ENCODE measurements at places on chromosomes 5 and 9.

DNA sequence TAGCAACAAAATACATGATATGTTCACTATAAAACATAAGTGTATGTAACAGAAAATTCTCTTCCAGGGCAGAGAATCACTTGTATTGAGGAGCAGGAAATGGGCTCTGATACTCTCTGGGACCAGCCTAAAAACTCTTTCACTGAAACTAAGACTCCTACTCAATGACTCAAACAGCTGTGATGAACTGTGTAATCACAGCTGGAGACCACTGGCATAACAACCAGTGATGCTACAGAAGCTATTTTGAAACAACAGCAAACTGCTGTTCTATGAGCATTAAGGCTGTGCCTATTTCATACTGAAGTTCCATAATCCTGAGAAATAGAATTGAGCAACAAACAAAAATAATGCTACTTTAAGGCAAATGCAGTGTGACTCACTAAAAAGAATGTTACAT lies 594.0 kb downstream of the HINT1 start:
- no peak for DNase-seq

DNA sequence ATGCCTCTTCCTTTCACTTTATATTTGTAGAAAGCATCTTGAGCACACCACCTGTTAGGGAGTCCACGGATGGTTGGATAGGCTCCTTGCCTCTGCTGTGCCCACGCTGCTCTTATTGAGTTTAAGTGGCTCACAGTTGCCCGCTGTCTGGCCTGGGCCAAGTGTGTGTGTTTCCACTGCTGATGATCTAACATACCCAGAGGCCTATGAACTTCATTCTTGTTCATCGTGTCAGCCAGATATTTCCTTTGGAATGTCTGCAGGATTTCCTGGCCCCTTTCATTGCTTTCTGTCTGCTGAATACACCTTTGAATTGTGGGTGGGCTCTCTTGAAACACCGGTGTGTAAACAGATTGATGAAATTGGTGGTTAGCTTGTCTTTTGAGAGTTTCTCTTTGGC lies 46.6 kb downstream of the MVB12B start:
- DNase-seq: no peak

GRCh38 chr9:133602277-133602676 lies 6.9 kb downstream of the FAM163B start:
- DNase-seq: no peak

DNA sequence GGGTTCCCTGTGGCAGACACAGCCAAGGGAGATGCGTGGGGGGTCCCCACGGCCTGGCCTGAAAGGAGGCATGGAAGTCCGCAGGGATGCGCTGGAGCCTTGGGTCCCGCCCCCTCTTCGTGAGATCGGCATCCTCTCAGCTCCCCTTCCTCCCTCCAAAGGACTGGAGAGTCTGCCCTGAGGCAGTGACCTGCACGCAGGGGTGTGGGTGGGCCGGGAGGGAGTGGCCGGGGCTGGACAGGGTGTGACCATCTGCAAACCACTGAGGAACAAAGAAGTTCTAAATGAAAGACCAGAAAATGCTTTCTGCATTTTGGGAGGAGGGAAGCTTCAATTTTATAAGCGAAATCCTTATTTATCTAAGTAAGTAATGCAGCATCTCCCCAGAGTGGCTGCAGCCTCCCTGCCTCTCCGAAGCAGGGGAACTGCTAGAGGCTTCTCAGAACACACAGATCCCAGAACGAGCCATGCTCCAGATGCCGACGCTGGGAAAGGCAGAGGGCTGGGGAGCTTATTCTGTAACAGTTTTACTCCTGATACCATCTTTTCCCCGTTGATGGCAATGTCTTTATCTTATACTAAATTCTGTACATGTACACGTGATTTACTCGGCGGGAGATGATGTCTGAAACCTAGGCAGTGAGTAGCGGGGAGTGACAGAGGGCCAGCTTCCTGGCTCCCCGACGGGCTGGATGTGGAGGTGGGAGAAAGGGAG lies 221.7 kb downstream of the FANCC start:
- DNase-seq: no peak

DNA sequence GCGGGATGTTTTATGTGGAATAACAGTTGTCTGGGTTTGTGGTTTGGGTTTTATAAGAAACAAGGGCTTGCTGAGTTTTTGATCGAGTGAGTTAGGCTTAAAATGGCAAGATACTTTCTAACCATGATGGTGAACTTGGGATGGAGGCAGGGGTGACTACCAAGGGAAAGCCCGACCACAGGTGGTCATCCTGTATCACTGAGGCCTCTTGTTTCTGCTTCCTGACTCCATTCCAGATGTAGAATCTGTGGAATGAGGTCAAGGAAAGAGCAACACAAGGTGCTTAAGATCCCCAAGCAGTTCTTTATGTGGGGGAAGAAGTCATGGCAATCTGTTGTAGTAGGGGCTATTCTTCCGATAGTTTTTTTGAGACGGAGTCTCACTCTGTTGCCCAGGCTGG lies 122.3 kb downstream of the GOLPH3 start:
- DNase-seq: no peak

- no peak for DNase-seq
Measured at GRCh38 chr9:134028076-134028475, 2.8 kb downstream of the BRD3OS start.

DNA sequence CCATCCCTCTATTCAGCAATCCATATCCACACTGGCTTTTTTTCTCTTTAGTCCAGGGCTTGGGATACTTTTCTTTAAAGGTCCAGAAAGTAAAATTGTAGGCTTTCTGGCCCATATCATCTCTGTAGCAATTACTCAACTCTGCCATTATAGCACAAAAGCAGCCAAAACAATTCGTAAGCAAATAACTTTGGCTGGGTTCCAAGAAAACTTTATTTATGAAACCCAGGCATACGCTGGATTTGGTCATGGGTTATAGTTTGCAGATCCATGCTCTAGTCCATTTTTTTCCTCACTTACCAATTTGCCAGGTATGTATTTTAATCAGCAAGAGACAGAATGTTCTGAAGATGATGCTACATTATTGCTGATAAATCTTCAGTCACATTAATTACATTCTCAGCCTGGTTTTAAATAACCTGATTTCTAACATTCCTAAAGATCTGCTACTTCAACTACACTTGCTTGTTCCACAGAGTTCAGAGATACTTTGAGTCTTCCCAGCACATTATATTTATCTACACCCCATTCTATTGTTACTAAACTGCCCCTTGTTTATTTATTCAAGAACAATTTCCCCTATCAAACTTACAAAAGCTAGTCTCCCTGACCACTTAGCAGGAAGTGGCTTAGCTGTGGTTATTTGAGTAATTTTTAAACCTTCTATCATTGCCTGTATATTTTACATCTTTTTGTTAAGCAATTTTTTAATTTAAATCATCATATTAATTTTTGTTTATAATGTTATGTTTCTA lies 161.0 kb downstream of the ISL1 start:
- DNase-seq: peak; percentile 17

GRCh38 chr5:6567835-6568234 lies 65.0 kb downstream of the NSUN2 start:
- no peak for DNase-seq

DNA sequence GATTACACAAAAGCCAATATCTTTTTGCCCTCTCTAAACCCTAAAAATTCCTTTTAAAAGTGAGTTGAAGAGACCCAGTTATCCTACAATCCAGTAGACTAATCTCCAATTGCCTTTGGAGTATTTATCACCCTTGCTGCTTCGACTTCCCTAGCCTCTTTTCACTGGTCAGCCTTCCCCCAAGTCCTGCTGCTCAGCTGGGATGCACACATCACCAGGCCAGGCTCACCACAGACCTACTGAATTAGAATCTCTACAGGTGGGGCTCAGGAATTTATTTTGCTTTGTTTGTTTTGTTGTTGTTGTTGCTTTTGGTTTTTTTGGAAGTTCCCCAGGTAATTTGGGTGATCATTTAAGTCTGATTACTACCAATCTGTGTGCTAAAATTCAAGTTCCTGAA lies 11.6 kb upstream of the FOXD1 start:
- no peak for DNase-seq

DNA sequence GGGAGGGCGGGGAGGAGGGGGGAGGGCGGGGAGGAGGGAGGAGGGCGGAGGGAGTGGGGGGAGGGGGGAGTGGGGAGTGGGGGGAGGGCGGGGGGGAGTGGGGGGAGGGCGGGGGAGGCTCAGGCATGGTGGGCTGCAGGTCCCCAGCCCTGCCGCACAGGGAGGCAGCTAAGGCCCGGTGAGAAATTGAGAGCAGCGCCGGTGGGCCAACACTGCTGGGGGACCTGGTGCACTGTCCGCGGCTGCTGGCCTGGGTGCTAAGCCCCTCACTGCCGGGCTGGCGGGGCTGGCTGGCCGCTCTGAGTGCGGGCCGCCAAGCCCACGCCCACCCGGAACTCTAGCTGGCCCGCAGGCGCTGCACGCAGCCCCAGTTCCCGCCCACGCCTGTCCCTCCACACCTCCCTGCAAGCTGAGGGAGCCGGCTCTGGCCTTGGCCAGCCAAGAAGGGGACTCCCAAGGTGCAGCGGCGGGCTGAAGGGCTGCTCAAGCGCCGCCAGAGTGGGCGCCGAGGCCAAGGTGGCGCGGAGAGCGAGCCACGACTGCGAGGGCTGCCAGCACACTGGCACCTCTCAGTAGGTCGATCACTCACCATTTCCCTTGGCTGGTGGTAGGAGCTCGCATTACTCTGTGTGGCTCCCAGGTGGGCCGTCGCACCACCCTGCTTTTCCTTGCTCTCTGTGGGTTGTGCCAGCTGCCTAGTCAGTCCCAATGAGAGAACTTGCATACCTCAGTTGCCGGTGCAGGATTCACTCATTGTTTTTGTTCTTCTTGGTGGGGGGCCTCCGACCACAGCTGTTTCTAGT lies 160.2 kb downstream of the CNTLN start:
- no peak for DNase-seq

DNA sequence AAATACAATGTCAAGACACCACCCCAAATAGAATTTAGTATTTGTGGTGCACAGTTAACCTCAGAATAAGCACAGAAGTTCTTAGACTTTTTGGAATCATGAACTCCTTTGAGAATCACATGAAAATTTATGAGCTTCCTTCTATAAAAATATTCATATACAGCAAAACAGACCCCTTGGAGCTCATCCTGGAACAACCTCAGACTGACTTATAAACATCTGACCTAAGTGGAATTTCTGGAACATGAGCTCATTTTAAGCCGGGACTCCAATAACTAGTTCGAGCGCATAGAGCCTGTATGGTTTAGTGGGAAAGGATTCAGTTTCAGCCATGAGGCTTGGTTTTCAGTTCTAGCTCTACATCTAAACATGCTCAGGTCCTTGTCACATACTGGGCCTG lies 192.3 kb downstream of the DEPDC1B start:
- no peak for DNase-seq

DNA sequence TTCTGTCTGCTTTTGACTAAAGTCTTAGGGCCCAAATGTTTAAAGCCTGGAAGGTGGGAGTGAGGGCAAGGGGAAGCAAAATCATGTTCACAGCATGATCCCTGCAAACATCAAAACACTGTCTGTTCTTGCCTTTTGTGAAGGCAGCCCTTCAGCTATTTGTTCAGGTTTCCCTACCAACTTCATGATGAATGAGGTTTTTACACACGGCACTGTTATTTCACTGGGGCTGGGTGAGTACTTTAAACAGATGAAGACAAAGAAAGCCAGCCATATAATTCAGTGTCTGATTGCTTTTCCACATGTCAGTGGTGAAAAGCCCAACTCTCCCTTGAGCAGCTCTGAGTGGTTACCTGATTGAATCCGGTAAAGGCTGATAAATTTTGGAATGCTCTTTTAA lies 224.7 kb upstream of the GRAMD2B start:
- peak; percentile 97 for DNase-seq

GRCh38 chr9:104879555-104880309 lies 48.2 kb downstream of the ABCA1 start:
- no peak for DNase-seq

- no peak for DNase-seq
Measured at GRCh38 chr9:68495247-68495646, 45.4 kb downstream of the TMEM252 start.

- no peak for DNase-seq
Measured at GRCh38 chr9:68545033-68545705, 4.5 kb upstream of the TMEM252 start.

- no peak for DNase-seq
Measured at GRCh38 chr9:111743275-111743674, 51.5 kb downstream of the SHOC1 start.

GRCh38 chr5:172264815-172265395 lies 18.7 kb downstream of the UBTD2 start:
- no peak for DNase-seq

- no peak for DNase-seq
Measured at GRCh38 chr5:68041293-68041692, 174.3 kb upstream of the PIK3R1 start.

GRCh38 chr5:154593071-154593470 lies 115.0 kb upstream of the HAND1 start:
- DNase-seq: no peak

- DNase-seq: no peak
Measured at GRCh38 chr5:131338051-131338453, 74.2 kb downstream of the CDC42SE2 start.

DNA sequence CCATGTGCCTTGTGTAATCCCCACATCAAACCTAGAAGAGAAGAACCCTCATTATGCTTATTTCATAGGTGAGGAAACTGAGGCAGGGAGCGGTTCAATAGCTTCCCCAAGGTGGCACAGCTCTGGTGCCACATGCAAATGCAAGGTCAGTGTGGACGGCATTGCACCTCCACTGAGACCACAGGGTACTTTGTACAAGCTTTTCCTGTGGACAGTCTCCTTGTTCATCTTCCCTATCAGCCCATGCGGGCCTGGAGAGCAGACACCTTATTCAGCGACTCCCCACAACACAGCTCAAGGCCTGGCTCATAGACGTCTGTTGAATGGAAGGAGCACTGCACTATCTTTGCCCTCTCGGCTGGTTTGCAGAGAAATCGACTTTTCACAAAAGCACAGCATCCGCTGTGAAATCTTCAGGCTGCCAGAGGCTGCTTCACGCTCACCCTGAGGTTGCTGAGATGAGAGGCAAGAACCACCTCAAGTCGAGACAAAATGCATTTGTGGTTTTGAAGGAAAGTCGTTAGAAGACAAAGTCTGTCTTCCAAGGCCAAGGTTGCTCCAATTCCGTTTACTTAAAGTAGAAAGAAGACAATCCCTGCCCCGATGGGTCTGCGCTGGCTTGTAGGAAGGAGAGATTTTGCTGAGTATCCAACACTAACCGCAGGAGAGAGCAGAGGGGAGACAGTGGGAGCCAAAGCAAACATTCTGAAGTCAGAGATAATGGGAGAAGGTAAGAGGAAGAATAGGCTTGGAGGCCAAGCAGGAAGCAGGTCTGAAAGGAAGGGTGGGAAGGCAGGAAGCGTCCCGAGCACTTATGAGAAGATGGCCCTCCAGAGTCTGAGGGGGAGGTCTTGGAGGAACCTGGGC lies 34.2 kb upstream of the STRBP start:
- DNase-seq: no peak

All from NCI-H748 treated with DMSO at 0.1 percent for 48 hours (cell line).